ENCODE measurements at places on chromosomes 12 and 14.

DNA sequence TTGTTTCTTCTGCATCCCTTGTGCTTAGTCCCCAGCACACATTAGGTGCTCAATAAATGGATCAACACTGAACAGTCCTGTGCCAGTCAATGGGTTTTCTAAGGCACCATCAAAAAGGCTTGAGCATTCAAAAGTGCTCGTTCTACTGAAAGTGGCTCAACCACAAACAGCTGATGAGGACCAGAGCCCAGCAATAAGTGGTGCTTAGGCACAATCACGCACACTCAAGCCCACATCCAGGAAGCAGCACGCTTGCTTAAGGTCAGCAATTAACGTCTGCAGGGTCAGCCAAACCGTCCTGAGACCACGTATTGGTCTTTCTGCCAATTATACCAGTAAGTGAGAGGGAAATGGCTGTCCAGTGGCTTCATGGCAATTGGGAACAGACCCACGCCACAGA, 56.5 kb downstream of the PRIMA1 start:
- DNase-seq = no peak

- DNase-seq = no peak
Observed at GRCh38 chr12:20213723-20214625, 154.4 kb upstream of the PDE3A start.

- no peak for DNase-seq
Observed at GRCh38 chr12:131959641-131960589, 10.2 kb downstream of the EP400 start.

DNA sequence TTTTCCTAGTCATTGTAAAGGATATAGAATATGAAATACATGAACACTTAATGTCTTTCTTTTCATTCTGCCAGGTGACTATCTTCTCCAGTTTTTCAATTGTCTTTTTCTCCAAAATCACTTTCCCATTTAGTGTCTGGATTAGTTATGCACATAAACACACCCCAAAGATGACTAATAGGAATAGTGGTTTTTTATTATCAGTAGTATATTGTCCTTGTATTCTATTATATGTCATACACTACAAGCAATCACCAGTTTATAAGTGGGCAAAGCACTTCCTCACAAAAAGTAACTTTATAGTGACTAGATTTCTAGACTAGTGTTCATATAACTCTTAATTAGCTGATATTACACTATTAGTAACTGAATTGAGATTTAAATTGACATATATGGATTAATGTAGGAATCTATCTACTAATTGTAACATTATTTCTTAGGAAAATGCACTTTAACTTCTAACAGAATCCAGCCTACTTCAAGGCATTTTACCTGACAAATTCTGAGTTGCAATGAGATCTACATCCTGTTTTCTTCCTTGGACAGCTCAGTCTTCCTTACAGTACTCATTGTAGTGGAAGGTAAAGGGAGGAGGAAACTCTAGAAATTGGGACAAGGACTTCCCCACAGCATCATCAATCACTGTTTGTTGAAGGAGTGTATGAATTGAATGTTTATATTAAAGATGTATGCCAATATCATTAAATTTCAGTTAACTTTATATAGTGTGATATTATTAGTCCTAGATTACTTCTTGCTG, 186.1 kb upstream of the GARIN2 start:
- DNase-seq = no peak

- DNase-seq = no peak
Observed at GRCh38 chr14:54120260-54120659, 163.6 kb upstream of the BMP4 start.

DNA sequence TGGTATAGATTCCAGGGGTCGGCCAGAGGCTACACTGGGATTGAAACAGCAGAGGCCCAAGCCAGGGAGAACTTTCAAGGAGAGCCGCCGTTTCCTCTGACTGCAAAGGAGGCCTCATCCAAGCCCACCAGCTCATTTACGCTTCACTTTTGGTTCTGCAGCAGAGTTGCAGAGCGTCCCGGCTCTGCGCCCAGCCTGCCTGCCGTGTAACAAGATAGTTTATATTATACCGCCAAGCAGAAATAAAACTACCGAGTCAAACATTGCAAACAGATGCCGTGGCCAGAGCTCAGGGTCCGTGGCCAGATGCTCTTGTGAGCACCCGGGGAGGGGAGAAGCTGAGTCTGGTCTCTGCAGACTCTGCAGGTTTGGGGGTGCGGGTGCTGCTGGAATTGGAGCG, 60.7 kb upstream of the TBX3 start:
- DNase-seq = no peak

- no peak for DNase-seq
Observed at GRCh38 chr12:69027411-69027881, 94.5 kb upstream of the CPM start.

DNA sequence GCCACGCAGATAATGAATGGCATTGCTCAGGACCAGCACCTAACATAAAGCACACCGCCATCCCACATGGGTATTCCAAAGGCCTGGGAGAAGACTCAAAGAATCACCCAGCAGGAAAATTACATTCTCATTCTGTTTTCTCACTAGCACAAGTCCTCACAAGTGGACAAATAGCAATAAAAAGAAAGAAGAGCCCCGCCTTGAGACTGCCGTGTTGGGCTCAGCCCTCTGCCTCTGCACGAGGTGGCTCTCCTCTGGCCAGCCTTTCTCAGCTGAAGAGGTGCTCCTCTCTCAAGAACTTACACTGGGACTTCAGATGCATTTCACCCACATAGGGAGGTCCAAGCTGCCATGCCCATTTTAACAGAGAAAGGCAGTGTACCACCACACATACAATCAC, 207.5 kb downstream of the SPTSSA start:
- DNase-seq = no peak

DNA sequence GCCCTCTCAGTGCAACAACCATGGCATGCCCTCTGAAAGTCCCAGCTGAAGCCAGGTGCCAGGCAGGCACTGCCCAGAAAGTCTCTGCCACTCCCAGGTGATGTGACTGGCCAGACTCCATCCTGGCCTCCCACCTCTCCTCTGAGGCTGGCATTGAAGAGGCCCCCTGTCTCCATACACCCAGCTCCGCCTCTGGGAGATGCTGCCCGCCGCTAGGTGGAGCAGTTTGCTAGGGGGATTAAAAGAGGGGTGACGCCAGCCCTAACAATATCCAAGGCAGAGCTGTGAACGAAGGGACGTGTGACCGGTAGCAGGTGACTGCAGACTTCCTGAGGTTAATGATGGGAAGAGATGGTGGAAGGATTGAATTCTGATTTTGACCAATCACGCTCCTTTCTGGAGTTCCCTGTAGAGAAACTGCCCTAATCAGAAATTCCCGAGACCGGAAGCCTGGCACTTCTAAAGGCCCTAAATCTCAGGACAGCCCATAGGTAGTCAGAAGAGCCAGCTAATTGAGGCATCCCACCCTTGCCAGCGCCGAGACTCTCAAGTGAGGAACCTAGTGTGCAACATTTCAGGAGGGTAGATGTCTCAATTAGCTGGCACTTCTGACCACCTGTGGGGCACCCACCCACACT, 8.3 kb upstream of the PLEK2 start:
- no peak for DNase-seq

- DNase-seq = no peak
Observed at GRCh38 chr12:46553266-46553665, 180.7 kb upstream of the SLC38A2 start.

DNA sequence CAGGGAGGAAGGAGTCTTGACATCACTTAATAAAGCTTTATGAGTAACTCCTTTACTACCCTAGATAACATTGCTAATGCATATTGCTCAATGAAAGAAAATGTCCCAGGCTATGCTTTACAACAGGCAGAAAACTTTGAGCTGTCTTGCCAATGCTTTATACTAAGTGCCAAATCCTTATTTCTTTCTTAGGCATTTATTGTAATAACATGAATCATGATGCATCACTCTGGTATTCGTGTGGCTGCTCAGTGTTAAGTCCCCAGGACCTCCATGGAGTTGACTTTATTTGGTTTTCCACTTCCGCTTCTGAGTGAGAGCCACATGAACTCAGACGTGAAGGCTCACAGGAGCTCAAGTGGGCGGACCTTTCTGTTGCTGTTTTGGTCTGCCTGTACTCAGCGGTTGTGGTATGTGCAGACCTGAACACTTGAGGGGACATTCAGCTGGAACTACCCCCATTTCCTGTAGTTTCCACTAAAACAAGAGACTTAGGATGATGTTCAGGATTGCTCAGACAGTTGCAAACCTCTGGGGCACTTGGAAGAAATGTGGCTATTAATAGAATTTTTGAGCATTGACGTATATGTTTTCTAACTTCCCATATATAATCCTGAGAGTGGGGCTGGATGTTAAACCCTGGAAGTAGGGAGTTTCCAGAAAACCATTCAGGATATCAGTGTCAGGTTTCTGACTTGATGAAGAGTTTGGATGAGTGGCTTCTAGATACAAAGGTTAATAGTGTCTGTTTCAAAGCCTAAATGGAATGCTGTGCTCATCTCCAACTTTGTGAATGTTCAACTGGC, 258.6 kb downstream of the MSRB3 start:
- DNase-seq = no peak

GRCh38 chr12:112939761-112940381, 1.6 kb downstream of the OAS3 start:
- DNase-seq = no peak

DNA sequence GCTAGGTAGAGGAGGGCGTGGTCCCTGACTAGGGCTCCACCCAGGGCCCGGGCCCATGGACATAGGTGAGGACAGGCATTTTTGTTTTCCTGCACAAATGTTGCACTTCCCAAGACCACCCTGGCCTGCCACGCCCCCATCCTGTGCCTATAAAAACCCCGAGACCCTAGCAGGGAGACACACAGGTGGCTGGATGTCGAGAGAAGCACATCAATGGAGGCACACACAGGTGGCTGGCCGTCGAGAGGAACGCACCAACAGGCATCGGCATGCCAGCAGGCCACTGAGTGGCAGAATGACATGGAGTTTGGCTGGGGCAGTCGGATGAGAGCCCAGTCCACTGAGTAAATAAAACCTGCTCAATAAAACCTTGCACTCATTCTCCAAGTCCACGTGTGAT, 157.9 kb upstream of the ABCD2 start:
- DNase-seq = no peak

DNA sequence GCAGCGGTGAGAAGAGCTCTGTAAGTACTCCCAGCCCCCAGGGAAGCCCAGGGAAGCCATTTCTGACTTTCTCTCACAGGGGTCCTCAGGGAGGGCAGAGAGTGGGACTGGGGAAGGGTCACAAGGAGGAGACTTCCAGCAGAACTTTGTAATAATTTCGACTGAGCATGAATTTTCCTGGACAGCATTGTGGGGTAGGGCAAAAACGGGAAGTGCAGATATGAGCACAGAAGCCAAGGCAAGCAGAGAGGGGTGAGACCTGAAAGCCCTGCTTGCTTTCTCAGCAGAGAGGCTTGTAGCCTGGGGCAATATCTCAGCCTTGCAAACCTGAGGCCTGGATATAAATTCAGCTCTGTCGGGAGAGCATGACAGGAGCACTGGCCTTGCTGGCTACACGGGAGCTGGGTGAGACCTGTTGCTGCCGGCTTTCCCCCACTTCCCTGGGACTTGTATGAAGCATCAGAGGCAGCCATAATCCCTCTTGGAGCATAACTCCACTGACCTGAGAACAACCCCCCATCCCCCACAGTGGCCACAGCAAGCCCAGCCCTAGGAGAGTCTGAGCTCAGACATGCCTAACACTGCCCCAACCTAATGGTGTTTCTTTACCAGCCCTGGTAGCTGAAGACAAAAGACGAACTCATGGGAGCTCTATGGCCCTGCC, 9.8 kb upstream of the IQSEC3 start:
- DNase-seq = no peak

GRCh38 chr12:57124261-57124877, 3.9 kb upstream of the LRP1 start:
- no peak for DNase-seq
